Stimulated activated CD4-positive, alpha-beta T cell treated with anti-CD3 and anti-CD28 coated beads, Interleukin-1b, Interleukin-23, amount 100 ng/mL, for 1 hour (primary cell): ENCODE measurements at places on chromosomes 11 and 22.

DNA sequence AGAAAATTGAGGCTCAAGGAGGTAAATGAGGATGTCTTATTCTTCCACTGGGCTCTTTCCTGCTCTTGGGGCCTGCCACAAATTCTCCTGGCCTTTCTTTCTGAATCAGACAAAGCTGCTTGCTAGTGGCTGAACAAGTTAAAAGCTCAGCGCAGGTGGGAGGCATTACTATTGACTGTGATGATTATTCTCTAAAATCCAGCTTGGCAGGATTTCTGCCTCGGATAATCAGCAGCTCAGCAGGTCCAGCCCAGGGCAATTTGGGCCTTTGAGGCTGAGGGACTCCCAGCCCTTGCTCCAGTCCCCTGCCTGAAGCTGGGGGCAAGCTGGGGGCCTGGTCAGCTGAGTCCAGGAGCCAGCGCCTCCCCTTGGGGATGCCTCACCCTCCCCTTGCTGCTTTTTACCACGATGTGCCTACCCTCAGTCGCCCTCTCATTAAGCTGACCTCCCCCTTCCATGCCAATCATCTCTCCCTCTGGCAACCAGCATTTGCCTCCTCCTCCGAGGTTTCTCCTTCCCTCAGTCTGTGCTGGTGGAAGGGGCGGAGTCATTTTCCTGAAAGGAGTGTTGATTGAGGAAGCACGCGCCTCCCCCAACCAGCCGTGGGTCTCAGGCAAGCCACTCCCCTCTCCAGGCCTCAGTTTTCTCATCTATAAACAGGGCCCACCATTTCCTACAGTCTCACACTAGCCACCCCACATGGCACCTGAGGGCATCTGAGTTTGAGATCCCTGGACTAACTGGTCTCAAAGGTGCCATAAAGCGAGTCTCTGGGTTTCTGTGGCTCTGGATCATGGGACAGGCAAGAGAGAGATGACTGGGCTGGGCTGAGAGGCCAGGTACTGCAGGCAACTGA, 60.6 kb upstream of the PRDM11 start:
- DNase-seq = no peak

DNA sequence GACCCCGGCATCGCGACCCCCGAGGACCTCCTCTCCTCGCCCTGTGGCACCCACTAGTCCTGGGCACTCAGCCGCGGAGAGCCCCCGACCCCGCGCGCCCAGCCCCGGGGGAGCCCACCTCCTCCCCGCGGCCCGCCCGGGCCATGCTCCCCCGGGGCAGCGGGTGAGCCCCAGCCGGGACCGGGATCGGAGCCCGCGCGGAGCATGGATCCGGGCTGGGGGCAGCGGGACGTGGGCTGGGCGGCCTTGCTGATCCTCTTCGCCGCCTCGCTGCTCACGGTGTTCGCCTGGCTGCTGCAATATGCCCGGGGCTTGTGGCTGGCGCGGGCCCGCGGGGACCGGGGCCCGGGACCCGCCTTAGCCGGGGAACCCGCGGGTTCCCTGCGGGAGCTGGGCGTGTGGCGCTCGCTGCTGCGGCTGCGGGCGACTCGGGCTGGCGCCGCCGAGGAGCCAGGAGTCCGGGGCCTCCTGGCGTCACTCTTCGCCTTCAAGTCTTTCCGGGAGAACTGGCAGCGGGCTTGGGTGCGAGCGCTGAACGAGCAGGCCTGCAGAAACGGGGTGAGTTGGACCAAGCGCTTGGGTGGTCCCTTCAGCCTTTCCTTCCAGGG, 498 bp downstream of the C2CD2L start:
- DNase-seq = no peak

GRCh38 chr22:50316114-50317065, 8.9 kb upstream of the PLXNB2 start:
- DNase-seq = no peak

GRCh38 chr22:29539105-29539504, 14.5 kb downstream of the THOC5 start:
- no peak for DNase-seq

GRCh38 chr22:22720201-22720723, 75.8 kb downstream of the GGTLC2 start:
- no peak for DNase-seq

DNA sequence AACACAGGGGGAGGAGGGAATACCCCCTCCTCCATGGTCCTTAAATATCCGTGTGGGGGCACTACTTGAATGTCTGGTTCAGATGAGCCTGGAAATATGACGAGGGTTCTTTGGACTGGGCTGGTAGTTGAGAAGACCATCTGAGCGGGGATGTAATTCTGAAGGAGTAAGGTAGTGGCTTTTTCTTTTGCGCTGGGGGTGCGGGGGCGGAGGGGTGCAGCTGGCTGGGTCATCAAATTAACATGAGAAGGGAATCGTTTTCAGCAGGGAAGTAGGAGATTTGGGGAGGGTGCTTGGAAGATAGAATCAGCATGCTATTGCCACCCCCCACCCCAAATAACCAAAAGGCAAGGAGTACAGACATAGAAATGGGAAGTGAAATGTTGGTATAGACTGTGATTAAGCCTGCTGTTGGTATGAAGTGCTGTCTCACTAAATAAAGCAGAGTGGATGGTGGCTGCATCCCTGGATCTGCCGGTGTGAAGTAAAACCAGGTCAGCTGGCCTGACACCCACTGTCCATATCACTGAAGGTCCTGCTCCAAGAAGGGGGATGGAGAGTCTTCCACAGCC, 121.9 kb upstream of the HSD17B12 start:
- DNase-seq = no peak

DNA sequence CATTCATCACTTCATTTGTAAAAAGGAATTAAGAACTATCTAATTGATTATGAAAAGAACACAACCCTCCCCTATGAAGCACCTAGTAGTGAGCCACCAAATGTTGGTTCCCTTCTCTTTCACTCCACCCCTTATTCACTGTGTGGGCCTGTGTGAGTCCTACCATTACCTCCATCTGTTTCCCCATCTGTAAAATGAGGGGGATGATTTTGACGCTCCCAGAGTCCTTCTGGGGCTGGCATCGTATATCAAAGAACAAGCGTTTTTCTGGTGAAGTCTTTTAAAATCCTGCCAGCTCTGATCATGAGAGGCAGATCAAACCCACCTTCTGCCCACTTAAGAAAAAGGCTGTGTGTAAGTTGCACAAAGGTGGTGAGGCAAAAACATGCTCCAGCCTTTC, 96.6 kb upstream of the SEZ6L start:
- no peak for DNase-seq

GRCh38 chr22:47129902-47130635, 367.6 kb downstream of the TBC1D22A start:
- DNase-seq = no peak

DNA sequence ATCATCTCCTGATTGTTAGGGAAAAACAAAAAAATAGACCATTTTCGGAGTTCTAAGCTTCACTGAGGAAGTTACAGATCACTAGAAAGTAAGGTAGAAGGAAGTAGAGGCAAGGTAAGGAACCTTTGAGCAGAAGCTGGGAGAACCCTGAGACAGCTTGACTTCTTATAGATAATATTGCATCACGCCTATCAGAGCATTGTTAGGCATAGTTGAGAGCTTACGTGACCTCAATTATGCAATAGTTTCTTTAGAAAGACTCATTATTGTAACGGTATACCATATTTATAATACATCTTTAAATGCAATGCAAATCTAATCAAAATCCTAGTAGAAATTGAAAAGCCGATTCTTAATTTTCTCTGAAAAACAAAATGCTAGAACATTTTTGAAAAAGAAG, 4.9 kb downstream of the TBRG1 start:
- DNase-seq = no peak

- DNase-seq = no peak
Observed at GRCh38 chr22:38230108-38230825, 28.5 kb downstream of the MAFF start.

GRCh38 chr22:38727530-38728451, 22.0 kb downstream of the GTPBP1 start:
- DNase-seq = no peak

GRCh38 chr11:131658952-131659351, 288.5 kb downstream of the NTM start:
- DNase-seq = no peak

GRCh38 chr11:72685560-72686480, 11.6 kb upstream of the PDE2A start:
- peak; percentile 6 for DNase-seq

DNA sequence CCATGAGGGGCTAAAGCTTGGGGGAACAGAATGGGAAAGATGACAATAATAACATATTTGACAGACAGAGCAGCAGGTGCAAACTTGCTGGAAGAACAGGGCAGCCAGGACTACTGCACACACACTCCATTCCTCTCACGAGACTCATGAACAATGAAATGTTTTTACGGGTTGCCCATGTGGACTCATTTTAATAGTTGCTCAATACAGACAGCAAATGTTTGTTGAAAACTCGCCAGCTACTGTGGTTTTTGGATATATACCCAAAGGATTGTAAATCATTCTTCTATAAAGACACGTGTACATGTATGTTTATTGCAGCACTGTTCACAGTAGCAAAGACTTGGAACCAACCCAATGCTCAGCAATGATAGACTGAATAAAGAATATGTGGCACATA, 10.3 kb downstream of the SYT13 start:
- no peak for DNase-seq

- DNase-seq = no peak
Observed at GRCh38 chr22:41570221-41570620, 9.4 kb downstream of the CSDC2 start.

GRCh38 chr11:90241414-90241813, 18.6 kb upstream of the CHORDC1 start:
- no peak for DNase-seq

GRCh38 chr11:19419808-19420207, 179.1 kb upstream of the E2F8 start:
- DNase-seq = no peak

DNA sequence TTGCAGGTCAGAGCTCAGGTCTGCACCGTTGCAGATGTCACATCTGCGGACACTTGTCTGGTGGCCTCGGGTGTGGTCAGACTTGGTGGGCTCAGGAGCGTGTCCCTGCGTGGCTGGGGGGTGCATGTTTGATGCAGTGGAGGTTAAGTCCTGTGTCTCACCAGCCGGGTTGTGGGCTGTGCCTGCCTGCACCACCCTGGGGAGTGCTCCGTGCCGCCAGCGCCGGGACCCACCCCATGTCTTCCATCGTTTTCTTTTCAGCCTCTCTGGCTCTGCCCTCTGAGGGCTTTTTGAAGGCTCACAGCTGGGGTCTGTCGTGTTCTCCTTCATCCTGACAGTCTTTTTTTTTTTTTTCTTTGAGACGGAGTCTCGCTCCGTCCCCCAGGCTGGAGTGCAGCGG, 26.0 kb downstream of the PPIL2 start:
- DNase-seq = no peak

GRCh38 chr11:123427405-123427804, 2.7 kb upstream of the GRAMD1B start:
- no peak for DNase-seq

- no peak for DNase-seq
Observed at GRCh38 chr22:39362271-39362670, 12.5 kb downstream of the SYNGR1 start.
